ENCODE measurements at places on chromosomes 2 and 18. TPM values are rescaled to one million over a fixed set of nuclear protein-coding genes. Genes with fewer than 3 reads are reported as not detected.
A peak's percentile ranks its signal among the peaks of the same experiment; 100 is the strongest.

Gene ANKMY1
- polyA plus RNA-seq: 7.5 TPM

GRCh38 chr2:46448641-46449040 lies 30.7 kb upstream of the TMEM247 start:
- DNase-seq: no peak

DNA sequence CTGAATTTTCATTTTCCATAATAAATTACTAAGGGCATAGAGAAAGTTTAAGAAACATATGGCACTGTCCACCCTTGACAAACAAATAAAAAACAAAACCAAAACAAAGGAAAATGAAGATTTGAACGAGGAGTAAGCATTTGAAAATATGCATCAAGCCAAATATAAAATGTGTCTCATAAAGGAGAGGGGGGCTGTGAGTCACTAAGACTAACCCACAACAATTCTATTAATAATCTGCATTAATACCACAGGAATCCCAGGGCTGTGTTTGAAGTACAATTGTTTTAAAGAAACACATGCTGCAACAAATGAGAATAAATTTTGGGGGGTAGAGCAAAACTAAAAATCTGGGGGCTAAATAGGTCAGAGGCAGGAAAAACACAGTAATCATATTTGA lies 53.8 kb upstream of the STK17B start:
- DNase-seq: no peak

Gene TMEM37
- 11.4 TPM for polyA plus RNA-seq

DNA sequence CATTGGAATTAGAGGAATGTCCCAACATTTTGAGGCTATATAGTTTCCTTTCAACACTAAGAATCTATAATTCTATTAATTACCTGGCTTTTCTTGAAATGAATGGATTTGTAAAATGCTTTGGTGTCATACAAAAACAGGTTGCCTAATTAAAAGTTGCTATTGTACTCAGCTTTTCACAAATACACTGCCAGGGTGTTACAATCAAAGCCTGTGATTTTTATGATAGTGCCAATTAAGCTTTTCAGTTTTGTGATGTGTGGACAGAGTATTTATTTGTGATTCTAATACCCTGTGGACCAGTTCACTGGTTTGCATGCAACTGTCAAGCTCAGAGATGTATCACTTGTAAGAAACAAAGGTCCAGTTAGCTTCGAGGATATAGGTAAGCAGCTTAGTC lies 71.8 kb downstream of the NAB1 start:
- no peak for DNase-seq

GRCh38 chr18:3281456-3282400 lies 19.8 kb downstream of the MYL12B start:
- DNase-seq: peak; percentile 85

Gene DNAJC5G
- not detected for polyA plus RNA-seq

- peak; percentile 44 for DNase-seq
Observed at GRCh38 chr2:186724736-186725135, 30.9 kb downstream of the FAM171B start.

- DNase-seq: peak; percentile 66
Observed at GRCh38 chr2:165902934-165903333, 50.6 kb downstream of the TTC21B start.

DNA sequence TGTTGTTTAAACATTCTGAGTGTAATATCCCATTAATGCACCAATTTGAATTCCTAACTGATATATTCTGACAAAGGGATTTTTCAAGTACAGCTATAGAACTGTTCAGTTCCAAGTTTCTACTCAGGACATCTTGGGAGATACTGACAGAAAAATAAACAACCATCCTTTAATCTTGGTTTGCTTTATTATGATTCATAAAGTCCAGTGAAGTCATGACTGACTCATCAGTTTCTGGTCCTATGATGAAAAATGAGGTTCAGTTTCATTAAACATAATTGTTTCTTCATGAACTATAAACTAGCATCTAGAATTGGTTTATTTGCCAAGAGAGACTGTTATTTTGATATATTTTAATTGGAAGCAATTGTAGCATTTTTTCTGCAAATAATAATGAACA lies 896.2 kb downstream of the CCDC85A start:
- DNase-seq: no peak
